ENCODE measurements at places on chromosomes 6 and 20.

- no peak for DNase-seq
These were observed 903 bp downstream of the CNKSR3 start for GRCh38 chr6:154509421-154510143.

- DNase-seq = no peak
These were observed 28.3 kb upstream of the CARMIL1 start for GRCh38 chr6:25250878-25251277.

DNA sequence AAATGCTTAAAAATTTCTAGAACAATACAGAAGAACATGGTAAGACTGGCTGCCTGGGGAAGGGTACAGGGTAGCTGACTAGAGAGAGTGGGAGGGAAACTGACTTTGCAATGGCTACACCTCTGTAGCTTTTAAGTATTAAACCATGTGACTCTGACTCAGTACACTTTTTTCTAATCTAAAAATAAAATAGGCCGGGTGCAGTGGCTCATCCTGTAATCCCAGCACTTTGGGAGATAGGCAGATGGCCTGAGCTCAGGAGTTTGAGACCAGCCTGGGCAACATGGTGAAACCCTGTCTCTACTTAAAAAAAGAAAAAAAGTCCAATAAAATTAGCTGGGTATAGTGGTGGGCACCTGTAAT, 18.5 kb downstream of the ATP9A start:
- DNase-seq = no peak

- no peak for DNase-seq
These were observed 540.9 kb upstream of the MAN1A1 start for GRCh38 chr6:119890470-119890869.

DNA sequence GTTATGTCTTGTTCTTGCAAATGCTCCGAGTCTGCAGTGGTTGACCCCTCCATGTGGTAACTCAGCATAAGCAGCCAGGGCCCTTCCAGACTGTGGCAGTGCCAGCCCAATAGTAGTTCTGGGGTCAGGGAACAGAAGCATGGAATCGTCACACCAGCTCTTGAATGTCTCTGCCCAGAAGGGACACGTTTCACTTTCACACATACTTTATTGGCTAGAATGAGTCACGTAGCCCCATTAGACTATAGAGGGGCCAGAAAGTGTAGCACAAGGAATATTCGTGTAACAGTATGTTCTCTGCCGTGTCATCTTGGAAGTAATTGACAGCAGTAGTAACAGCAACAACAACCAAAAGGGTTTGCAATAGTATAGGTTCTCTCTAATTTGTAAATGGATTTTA, 254.7 kb downstream of the FARS2 start:
- no peak for DNase-seq
